ENCODE measurements at places on chromosomes 5 and 9.

GRCh38 chr5:133286483-133286882 lies 234.7 kb downstream of the HSPA4 start:
- no peak for DNase-seq

DNA sequence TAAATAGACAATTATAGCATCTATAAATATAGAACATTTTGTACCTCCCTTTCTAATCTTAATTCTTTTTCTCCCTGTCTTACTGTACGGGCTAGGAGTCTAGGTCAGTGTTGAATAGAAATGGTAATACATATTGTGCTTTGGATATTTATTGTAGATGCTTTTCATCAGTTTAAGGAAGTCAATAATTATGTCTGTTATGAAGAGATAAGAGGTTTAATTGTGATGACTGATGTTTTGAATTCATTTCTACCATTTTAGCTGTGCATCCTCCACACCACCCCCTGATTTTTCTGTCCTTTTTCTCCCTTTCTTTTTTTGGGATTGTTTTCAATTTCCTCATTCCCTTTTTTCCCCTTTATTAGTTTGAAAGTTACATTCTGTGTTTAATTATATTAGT lies 95.8 kb downstream of the DOCK2 start:
- DNase-seq: no peak

DNA sequence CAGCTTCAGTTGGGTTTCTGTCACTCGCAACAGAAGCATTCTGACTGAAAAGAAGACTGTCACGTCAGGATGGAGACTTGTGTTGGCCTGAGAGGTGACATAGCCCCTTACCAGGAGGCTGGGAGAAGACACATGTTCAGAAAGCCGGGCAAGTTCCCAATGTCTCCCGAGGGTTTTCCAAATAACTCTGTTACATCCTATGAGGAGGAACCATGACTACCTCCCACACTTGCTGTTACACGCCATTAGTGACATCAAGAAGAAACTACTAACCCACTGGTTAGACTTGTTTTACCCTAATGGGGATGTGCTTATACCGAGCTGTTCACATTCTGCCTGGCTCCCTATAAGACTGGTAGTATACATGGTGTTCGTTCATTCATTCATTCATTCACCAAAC lies 33.3 kb downstream of the SH3PXD2B start:
- DNase-seq: no peak

GRCh38 chr9:1353291-1353690 lies 303.1 kb downstream of the DMRT2 start:
- no peak for DNase-seq

DNA sequence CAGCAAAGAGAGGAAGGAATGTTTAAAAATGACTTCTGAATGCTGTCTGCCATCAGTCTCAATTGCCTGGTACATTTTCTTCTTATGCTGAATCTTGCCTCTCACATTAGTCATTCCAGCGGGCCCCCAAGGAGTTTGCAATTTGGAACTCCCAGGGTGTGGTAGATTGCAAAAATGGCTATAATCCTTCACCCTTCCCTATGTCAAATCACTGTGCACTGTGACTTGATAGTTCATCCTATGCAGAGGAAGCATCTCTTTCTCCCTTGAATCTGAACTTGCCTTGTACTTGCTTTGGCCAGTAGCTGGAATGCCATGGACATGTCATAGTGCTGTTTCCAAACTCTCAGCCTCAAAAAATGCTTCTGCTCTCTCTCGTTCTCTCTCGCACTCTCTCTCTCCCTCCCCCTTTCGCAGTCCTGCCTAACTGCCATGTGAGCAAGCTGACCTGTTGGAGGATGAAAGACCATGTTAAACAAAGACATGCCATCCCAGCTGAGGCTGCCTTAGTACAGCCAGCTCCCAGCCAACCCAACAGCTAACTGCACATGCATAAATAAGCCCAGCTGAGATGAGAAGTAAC lies 284.0 kb upstream of the TLE4 start:
- no peak for DNase-seq

- no peak for DNase-seq
Measured at GRCh38 chr9:113673726-113674125, 202.4 kb upstream of the ZNF618 start.

GRCh38 chr5:42807722-42808447 lies 3.8 kb downstream of the SELENOP start:
- no peak for DNase-seq

- DNase-seq: no peak
Measured at GRCh38 chr9:131717719-131718460, 22.0 kb downstream of the RAPGEF1 start.

DNA sequence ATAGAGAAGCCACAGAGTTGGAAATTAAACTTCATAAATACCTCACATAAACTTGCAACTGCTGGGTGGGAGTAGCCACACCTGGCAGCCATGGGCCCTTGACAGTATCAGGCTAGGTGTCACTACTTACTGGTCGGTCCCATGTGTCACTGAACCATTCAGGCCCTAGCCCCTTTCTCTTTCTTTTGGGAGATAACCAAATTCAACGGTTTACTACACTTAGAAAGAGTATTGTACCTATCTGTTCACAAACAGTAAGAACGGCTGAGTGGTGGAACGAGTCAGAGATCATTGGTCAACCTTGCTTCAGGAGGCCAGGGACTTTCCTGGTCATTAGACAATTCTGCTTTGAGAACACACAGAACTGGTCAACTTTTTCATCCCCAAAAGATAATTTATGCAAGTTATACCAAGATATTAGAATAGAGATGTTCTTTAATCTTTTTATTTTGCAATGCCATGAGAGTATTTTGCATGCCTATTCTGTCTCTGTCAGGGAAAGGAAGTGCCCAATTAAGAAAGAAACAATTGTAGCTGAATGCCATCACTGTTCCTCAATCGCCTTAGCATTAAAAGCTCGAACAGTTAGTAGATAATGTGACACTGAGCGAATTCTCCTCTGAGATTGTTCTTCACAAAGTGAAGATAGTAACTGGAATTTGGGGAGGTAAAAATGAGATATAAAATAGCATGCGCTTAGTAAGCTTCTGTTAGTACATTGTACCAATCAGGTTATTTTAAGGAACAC lies 50.9 kb downstream of the GOLPH3 start:
- no peak for DNase-seq

GRCh38 chr5:159050316-159051143 lies 49.2 kb downstream of the EBF1 start:
- no peak for DNase-seq

Measured in stimulated activated CD4-positive, alpha-beta T cell treated with anti-CD3 and anti-CD28 coated beads, Interleukin-12 subunit alpha, Interleukin-12 subunit beta, amount 100 ng/mL, for 24 hours (primary cell).